ENCODE measurements at places on chromosomes 1 and 21.
A peak's percentile ranks its signal among the peaks of the same experiment; 100 is the strongest.

DNA sequence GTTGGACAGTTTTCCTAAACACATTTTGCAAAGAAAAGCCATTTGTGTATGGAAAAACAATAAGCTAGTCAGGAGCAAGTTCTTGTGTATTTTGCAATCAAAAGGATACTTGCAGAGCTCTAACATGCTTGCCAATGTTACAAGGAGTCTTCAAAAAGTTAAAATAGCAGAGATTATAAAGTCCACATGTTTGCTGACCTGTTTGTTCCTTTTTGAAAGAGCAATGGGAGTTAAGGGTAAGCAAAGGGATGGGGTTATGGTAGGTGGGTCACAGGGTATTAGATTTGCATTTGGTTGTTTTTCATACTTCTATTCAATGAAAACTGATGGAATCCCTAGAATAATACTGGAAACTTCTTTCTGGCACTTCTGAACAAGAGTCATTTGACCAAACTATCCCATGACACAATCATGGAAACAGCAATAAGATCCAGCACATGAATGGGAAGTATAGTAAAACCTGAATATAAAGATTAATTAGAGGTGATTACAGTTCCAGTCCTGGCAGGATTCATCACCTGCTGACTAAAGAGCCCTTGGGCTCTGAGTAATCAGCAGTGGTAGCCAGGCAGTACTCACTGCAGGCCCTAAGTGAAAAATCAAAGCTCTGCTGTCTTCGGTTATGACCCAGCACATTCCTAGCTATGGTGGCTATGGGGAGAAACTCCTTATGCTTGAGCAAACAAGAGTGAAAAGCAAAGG, 27.1 kb upstream of the ZC3H11B start:
- no peak for DNase-seq

GRCh38 chr1:239682960-239683359, 296.6 kb downstream of the CHRM3 start:
- DNase-seq, result no peak

DNA sequence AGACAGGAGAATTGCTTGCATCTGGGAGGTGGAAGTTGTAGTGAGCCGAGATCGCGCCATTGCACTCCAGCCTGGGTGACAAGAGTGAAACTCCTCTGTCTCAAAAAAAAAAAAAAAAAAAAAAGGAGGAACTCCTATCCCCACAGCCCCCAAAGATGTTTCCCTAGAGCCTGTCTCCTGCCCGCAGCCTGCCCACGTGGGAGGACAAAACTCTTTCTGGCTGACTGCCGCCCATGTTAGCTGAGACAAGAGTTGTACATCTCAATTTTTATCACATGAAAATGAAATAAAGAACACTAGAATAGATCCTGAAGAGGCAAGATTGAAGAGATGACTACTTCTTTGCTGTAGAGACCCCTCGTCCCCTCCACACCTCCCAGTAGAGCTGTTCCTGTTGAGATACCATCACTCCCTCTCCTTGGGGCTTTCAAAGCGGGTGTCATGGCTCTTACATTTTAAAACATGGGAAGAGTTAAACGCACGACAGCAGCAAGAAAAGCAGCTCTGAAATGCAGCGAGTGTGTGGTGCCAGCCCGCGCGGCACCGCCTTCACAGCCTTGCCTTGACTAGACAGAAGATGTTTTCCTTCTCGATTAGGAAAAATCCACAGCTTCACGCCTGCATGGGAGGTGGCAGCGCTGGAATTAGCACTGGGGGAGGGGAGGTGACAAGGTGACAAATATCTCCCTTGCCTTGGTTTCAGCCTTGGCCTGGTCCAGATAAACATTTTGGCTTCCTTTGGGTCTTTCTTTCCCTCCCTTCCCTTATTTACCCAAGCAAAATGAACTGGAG, 253.4 kb upstream of the CSF3R start:
- no peak for DNase-seq

DNA sequence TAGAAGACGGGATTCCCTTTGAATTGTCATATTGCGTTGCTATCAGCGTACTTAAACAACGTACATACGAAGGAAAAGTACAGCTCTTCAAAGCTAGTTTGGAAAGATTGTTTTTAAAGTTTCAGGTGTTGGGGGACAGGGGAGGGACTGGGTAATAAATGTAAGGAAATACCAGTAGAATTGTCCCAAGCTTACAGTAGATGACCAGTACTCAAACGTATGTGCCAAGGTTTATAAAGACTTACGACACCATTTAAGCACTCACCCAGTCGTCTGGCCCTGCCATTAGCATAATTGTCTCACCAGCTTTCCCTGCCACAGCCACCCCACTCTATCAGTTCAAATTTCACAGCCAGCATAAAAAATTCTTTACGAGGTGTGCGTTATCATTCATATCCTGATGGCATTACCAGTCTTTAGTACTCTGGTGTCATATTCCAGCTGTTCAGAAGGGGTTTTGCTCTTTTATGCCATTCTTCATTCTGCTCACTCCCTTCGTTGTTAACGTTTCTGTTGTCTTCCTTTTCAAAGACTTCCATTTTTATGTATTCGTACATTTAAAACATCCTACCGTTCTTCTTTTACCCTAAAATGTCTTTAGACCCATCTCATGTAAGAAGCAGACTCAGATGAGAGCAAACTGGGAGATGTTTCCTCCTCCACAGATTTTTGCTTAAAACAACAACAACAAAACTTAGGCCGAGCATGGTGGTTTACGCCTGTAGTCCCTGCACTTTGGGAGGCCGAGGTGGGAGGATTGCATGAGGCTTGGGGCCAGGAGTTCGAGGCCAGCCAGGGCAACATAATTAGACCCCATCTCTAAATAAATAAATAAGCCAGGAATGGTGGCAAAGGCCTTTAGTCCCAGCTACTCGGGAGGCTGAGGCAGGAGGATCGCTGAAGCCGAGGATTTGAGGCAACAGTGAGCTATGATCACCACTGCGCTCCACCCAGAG, 1.0 kb upstream of the HP1BP3 start:
- peak; percentile 22 for DNase-seq

Data from GM12865 (cell line).